ENCODE measurements at places on chromosomes 12 and 14.

GRCh38 chr14:103127356-103127755 lies 4.1 kb downstream of the TNFAIP2 start:
- DNase-seq, result no peak

- DNase-seq, result no peak
Observed at GRCh38 chr14:85439696-85440328, 90.1 kb upstream of the FLRT2 start.

DNA sequence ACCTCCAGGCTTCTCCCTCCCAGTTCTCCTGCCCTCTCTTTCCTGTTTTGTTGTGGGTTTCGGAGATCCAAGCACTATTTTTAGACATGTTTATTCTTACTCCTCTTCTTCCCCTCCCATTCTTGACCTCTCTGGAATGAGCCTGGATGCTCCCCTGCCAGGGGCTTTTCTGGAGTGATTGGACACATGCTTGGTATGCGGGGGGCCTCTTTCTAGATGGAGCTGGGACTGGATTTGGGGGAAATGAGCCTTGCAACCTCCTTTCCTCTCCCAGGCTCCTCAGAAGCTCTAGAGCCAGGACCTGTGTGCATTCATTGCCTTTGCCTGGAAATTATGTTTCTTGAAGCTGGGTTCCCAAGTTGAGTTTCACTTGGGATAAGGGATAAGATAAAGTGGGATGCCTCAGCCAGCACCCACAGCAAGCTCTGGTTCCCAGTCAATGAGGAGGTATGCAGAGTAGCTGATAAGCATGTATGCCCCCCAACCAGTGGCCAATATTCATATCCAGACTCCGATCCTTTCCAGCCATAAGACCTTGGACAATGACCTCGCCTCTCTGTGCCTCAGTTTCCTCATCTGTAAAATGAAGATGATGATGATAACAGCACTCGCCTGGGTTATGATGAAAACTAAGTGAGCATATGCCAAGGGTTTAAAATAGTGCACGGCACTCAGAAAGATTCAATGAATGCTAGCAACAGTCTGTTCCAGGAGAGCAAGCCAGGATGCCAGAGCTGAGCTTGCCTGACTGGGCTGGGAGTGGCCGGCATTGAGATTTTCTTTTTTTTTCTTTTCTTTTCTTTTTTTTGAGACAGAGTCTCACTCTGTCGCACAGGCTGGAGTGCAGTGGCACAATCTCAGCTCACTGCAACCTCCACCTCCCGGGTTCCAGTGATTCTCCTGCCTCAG lies 97.8 kb downstream of the SCARB1 start:
- no peak for DNase-seq

DNA sequence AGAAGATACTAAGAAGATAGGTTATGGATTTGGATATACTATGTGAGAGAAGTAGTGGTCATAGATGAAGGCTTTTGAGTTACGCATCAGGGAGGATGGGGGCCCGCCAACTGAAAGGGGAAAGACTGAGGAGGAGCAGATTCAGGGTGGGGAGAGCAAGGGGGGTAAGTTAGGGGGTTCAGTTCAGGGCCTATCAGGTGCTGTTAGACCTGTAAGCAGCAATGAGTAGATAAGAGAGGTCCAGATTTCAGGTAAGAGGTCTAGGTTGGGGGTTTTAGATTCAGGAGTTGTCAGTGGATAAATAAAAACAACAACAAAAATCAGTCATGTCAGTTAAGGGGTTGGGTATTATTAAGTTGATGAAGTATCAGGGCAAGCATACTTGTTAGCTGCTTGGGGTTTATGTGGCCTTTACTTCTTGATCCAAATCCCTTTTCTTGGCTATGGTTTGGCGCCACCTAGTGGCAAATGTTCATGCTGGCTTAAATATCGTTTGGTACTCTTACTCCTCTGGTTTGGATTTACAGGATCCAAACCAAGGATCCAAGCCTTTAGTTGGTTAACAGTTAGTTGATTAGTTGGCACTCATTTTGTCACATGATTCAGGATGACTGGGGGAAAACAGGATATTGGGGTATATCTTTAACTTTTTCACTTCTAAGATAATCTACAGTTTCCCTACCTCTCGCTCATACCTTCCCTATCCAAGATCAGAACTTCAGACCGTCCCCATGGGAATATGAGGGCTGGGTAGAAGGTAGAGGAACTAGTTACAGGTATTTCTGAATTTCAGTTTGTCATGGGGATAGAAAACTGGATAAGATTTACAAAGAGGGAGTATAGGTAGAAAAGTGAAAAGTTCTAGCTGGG lies 65.1 kb downstream of the PCNX1 start:
- DNase-seq, result peak; percentile 84

GRCh38 chr12:113903381-113903863 lies 62.7 kb downstream of the RBM19 start:
- DNase-seq, result no peak

- DNase-seq, result no peak
Observed at GRCh38 chr12:116194935-116195431, 82.5 kb downstream of the MED13L start.

GRCh38 chr14:101518611-101519473 lies 42.5 kb upstream of the DIO3 start:
- peak; percentile 29 for DNase-seq

DNA sequence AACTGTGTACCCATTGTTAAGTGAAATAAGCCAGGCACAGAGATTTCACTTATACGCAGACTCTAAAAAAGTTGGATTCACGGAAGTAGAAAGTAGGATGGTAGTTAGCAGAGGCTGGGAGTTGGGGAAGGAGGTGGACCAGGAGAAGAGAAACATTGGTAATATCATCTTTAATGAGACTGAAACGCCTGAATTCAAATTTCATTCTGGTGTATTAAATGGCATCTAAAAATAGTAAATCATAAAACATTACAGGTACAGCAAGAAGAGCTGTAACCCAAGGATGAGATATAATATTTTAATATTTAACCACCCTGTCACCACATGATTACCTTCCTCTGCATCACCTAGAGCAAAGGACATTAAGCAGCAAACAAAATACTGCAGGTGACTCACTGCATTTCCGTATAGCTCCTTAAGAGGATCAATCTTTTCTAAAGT lies 99.4 kb downstream of the EPS8 start:
- DNase-seq, result no peak
